Aorta (tissue), 5 donors: ENCODE measurements at places on chromosomes 4 and X. TPM values are rescaled to one million over a fixed set of nuclear protein-coding genes. Genes with fewer than 3 reads are reported as not detected.

DNA sequence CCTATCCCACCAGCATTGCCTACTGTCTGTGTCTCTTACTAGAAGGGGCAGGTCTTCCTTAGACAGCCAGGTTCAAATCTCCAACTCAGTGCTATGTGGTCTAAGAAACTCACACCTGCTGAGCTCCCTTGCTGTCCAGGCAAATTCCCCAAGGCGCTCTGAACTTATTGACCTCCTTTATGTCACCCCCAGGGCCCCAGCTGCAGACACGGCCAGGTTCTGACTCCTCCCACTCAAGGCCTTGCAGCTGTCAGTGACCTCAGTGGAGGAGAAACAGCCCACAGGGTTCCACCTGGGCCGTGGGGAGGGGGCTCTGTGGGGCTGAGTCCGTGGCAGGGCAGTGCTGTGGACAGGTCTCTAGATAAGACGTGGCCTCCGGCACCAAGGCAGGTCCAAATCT is 42.1 kb upstream of the PSAPL1 start:
- DNase-seq: no peak
- H3K4me3 ChIP-seq: no peak overlapping the region
- H3K27ac ChIP-seq: no peak overlapping the region
- no peaks in the 10 kb centered on the region for H3K4me1 ChIP-seq
- H3K27me3 ChIP-seq: no peaks in the 10 kb centered on the region

DNA sequence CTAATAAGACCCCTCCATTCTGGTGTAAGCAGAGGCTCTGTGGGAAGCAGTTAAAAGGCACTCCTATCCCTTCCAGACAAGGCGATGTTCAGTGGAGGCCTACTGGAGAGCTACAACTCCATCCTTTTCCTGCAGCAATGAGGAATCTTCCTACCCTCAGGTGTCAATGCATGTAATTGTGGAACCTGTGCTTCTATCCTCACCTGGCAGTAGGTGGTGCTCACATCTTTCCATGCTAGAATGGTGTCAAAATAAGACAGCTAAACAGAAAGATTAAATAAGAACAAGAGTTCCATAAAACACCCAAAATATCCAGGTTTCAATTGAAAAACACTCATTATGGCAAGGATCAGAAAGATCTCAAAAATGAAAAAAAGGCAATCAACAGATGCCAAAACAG is 224.6 kb downstream of the IL15 start:
- no peaks in the 10 kb centered on the region for H3K36me3 ChIP-seq
- no peak overlapping the region for H3K27ac ChIP-seq
- H3K4me1 ChIP-seq: no peaks in the 10 kb centered on the region
- no peaks in the 10 kb centered on the region for H3K27me3 ChIP-seq
- no peak for DNase-seq
- H3K4me3 ChIP-seq: no peak overlapping the region

- H3K27ac ChIP-seq: no peak overlapping the region
- H3K4me1 ChIP-seq: no peaks in the 10 kb centered on the region
- no peak overlapping the region for H3K4me3 ChIP-seq
- DNase-seq: no peak
These were observed 161.0 kb upstream of the HS3ST1 start for GRCh38 chr4:11589676-11590075.

DNA sequence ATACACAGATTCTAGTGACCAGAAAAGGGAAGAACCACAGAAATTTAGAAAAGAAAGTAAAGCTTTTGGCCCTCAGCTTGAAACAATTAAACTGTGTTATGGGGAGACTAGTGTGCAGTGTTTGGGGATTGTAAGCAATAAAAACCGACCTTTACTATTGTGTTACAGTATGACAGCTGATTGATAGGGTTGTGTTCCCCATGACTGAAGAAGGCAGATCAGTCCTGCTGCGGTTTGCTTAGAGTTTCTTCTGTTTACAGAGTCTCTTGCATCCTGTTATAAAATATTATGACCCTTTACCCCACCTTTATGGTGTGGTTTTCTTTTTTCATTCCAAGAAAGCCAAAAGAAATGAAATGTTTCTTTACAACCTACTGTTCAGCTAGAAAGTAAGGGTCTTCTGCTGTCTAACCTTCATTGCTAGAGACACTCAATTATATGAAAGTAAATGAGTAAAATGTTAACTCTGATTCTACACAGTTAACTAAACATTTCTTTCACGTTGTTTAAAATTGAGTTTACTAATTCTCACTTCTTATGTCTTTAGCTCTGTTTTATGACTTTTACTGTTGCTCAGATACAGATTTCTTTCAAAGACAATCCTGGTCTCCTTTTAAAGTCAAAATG is 18.1 kb downstream of the CHIC1 start:
- no peaks in the 10 kb centered on the region for H3K36me3 ChIP-seq
- H3K4me1 ChIP-seq: no peaks in the 10 kb centered on the region
- DNase-seq: no peak
- H3K27ac ChIP-seq: no peak overlapping the region

- no peak overlapping the region for H3K4me3 ChIP-seq
- H3K4me1 ChIP-seq: no peaks in the 10 kb centered on the region
- no peaks in the 10 kb centered on the region for H3K27me3 ChIP-seq
- H3K36me3 ChIP-seq: no peaks in the 10 kb centered on the region
- no peak overlapping the region for H3K27ac ChIP-seq
- DNase-seq: no peak
These were observed 29.0 kb downstream of the LRPAP1 start for GRCh38 chr4:3502941-3503936.

The XAGE1B gene
- polyA plus RNA-seq: not detected
